KG1 (cell line): ENCODE measurements at places on chromosomes 7 and 10.
A peak's percentile ranks its signal among the peaks of the same experiment; 100 is the strongest.

DNA sequence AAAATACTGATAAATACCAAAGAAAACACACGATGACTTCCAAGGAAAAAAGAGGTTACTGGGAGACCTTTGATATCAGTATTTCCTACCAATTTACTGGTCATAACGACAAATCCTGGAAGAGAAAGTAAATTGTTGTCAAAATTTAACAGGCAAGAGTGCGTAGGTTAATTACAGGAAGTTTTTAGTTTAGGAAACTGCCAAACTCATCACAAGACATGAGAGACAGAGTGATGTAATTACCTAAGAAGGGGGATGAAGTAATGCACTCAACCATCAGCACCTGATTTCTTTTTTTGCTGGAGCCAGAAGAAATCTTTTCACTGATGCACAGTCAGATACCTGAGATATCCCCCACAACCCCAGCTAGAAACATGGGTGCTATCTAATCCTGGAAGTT, 16.8 kb downstream of the MACC1 start:
- peak; percentile 12 for DNase-seq

- DNase-seq, result no peak
Observed at GRCh38 chr10:21368022-21368582, 157.4 kb downstream of the SKIDA1 start.

DNA sequence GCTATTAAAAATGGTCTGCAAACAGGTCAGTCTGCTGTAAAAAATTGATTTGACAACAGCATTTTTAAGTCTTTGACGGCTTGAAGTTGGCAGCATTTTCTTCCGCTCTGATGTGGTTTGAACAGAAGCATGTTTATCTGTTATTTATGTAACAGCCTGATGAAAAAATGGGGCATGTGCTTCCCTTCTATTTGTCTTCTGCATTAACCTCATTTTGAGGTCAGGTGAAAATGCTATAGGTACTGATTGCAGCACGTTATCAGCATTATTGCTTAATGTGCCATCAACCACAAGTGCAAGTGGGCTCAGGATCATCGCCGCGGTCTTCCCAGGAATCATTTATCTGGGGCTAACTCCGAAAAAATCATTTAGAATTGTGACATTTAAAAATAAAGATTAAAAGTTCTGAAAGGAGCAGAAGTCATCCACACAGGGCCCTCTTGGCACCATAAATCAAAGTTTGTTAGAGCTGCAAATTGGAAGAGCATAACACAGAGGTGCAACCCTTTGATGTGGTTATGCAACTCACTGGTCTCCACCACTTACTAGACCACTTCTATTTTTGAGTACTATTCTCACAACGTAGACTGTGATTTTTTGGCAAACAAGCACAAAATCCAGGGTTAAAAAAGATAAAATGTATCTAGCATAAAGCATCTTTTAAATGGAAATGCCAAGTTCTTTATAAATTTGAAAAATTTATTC, 307.7 kb downstream of the MDFIC start:
- no peak for DNase-seq

DNA sequence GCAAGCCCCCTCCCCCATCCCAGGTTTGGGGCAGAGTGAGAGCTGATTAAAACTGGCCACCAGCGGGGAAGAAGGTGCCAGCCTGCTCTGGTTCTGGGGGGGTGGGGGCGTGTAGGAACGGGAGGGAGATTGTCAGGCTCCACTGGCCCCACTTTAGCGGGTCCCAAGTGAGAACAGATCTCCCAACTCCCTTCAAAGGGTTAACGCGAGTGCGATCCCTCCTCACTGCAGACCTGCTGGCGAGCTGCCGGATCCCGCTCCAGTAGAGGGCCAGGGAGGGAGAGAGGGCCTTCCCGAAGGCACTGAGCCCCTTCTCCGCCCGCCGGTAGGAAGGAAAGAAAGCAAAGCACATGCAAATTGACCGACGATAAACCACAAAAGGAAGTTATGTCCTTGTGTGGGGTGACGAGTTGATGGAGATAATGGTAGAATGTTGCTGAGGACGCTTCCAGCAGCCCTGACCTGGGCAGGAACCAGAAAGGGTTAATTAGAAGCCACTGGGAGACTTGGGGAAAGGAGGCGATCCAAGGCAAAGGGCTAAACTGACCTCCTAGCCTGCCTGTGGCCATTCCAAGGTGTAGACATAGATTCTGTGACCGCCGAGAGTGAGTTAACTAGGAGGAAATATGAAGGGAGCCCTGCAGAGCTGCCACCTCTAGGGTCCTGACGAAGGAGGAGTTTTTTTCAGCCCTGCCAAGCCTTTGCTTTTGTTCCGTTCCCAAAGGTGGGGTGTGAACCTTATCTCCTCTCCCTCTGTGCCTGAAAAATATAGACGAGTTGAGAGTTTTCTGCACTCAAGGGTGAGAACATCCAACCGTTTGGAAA, 1.5 kb downstream of the NRG3 start:
- no peak for DNase-seq

DNA sequence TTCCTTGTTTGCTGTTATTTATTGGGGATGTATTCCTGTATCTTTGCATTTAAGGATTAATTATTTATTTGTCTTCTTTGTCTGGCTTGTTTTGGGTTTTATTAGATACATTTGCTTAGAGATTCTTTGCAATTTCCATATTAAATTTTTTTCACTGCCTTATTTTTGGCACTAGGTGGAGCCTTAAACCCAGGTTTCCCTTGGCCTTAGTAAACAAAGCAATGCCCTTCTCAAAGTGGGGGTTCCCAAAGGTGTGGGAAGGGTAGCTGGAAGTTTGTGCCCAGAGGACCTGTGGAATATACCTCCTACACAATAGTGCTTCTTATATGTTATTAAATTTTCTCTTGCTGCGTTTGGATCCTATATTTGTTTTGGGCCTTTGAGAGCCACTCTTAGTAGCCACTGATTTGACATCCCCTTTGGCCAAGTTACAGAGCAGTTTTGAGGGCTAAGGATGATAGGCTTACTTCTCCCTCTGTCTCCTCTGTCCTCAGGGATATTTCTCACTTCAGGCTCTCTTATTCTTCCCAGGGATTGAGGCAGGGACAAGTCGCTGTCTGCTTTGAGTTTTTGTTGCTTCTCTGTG, 162.3 kb downstream of the ITGB1 start:
- DNase-seq, result peak; percentile 26

GRCh38 chr10:19580691-19581090, 235.5 kb upstream of the PLXDC2 start:
- DNase-seq, result no peak

DNA sequence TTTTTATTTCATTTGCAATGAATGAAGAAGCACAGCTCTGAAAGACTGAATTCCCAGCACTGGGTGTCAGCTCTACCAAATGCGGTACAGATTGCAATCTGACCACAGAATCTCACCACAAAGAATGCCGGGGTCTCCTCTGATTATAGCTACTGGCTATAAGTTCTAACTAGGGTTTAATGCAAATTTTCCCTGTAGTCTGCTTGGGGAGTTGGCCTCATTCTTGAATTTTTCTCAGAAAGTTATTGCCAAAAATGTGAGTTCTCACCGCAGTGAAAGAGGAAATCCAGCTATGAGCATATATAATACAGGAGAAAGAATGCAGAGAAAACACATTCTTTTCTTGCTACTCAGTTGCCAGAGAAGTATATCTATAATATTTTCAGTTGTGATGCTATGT, 1255.7 kb upstream of the LRRTM3 start:
- DNase-seq, result no peak

DNA sequence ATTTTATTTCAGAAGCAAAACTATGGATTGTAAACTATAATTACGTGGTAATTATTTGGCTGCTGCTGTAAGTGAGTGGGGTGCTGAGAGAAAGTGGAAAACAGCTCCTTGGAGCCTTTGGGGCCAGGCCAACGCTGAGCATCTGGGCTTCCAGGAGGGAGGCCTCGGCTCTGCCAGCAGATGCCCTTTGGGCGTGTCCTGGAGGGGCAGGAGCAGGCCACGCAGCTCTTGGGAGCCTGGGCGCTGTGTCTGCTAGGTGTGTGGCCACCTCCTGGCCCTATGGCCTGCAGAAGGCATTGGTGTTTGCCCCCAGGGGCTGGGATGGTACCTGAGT, 423.3 kb downstream of the GLRX3 start:
- DNase-seq, result no peak

DNA sequence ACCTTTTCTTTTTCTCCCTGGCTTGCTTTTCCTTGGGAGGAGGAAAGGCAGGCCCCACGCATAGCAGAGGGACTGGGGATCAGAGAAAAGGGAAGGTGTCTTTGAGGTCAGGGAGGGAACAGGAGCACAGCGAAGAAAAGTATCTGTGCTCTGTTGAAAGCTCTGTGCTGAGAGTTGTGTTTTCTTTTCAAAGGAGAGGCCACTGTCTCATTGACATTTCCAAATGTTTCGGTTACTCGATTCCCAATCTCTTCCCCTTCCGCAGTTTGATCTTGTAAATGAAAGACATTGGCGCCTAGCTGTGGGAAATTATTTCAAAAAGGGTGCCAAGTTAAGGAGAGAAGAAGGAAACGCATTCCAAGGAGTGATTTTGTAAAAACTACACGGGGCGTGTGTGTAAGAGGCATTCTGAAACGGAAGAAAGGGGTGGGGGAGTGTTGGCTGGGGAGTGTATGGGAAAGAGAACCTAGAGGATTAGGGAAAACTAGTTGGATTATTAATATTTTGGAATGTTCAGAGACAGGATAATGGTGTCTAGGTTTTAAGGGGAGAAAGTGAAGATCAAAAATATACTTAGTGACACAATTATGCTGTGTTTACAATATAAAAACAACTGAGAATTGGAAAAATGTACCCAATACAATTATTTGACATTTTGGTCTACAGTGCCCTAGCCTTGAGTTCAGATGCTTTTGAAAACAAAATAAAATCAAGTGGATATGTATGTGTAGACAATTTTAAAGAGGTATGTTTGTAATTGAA, 708 bp downstream of the KLHDC10 start:
- DNase-seq, result no peak

DNA sequence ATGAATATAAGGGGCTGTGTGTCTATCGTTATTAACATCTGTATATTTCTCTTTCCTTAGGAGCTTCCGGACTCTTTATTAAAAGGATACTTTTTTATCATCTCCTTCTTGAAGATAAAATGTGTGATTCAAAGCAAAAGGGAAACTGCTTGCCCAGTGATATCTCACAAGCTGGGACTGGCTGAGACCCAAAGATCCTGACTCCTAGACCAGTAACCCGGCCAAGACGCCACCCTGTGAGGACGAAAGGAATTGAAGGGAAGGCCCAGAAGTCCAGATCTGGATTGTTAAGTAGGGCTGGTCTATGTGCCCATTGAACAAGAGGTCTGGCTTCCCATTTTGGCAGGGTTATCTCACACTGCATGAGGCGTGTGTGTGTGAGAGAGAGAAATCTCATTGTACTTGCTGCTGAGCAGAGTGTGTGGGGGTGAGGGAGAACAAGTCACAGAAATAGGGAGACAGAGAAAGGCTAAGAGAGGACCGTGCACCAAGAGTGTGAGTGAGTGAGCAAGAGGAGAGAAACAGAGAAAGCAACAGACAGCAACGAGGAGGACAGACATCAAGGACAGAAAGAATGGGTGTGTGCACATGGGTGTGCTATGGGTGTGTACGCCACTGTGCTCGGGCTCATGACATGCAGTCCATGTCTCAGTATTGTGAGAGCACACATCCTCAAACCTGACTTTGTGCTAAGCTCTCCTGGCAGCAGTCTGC, 75.4 kb downstream of the PLXNA4 start:
- no peak for DNase-seq
